Stimulated activated CD8-positive, alpha-beta memory T cell treated with anti-CD3 and anti-CD28 coated beads, Interleukin-4, amount 100 ng/mL, for 48 hours (primary cell): ENCODE measurements at places on chromosomes 7 and 10.

GRCh38 chr10:59126261-59126660 is 50.2 kb upstream of the PHYHIPL start:
- no peak for DNase-seq

- no peak for DNase-seq
Observed at GRCh38 chr10:28449382-28449781, 83.5 kb upstream of the WAC start.

- no peak for DNase-seq
Observed at GRCh38 chr10:14560791-14561765, 213.6 kb downstream of the FAM107B start.

GRCh38 chr7:90968871-90969270 is 295.4 kb upstream of the FZD1 start:
- no peak for DNase-seq

GRCh38 chr10:8049045-8049864 is 5.2 kb upstream of the GATA3 start:
- DNase-seq: peak; percentile 68

GRCh38 chr10:11517150-11517549 is 94.3 kb downstream of the USP6NL start:
- no peak for DNase-seq

DNA sequence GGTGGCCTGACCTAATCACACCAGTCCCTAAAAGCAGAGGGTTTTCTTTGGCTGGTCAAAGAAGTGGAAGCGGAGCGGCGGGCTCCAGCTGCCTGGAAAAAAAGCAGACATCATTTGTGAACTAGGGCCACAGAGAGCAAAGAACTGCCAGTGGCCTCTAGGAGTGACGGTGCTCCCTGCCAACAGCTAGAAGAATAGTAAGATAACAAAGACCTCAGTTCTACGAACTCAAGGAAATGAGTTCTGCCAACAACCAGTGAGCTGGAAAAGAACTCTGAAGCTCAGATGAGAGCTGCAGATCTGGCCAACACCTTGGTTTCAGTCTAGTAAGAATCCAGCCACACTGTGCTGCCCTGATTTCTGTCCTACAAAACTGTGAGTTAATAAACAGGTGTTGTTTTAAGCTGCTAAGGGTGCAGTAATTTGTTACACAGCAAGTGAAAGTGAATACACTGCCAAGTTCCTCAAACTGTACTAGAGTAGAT is 178.0 kb downstream of the SRPK2 start:
- no peak for DNase-seq

GRCh38 chr10:126930883-126931503 is 25.8 kb downstream of the DOCK1 start:
- no peak for DNase-seq

DNA sequence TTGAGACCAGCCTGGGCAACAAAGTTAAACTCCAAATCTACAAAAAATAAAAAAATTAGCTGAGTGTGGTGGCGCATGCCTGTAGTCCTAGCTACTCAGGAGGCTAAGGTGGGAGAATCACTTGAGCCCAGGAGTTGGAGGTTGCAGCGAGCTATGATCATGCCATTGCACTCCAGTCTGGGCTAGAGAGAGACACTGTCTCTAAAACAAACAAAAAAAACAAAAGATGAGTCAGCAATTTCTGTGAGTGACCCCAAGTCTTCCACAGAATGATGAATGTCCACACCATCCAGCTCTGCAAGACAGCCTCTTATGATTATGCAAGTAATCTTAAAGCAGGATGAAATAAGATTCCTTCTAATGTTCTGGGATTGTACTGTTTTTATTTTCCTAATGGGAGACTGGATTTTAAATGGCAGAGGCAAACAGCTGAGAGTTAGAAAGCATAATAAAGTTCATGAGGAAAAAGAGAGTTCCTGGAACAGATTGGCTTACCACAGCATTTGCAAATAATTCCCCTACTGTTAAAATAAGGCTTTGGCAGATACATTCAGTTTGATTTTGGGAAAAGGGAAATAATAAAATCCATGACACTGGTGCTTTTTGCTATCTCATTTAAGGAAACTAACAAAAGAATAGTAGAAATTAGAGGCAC is 18.9 kb upstream of the PRKAR2B start:
- DNase-seq: no peak

DNA sequence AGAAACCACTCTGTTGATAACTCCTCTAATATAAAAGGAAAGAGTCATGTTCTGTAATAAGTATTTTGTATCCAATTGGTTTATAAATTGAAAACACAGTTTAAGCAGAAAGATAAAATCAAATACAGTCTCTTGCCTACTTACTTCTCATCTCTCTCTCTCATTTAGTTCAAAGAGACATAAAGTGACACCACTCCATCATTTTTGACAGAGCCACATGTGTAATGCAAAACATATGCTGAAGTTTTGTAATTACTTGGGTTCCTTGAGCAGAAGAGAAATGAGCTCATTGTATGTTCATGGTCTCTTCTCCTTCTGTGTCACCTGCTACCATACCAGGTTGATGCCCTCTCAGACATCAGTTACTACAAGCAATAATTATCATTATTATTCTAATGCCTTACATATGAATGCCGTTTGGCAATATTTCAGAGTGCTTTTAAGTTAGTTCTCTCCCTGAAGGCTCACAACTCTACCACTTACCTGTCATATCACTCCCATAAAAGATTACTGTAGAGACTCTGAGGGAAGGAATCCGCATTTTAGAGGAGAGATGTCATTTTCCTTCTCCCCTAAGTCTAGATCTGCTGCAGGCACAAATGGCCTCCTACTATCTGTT is 59.9 kb upstream of the SKAP2 start:
- no peak for DNase-seq

- DNase-seq: no peak
Observed at GRCh38 chr7:133869556-133869955, 257.6 kb upstream of the LRGUK start.

DNA sequence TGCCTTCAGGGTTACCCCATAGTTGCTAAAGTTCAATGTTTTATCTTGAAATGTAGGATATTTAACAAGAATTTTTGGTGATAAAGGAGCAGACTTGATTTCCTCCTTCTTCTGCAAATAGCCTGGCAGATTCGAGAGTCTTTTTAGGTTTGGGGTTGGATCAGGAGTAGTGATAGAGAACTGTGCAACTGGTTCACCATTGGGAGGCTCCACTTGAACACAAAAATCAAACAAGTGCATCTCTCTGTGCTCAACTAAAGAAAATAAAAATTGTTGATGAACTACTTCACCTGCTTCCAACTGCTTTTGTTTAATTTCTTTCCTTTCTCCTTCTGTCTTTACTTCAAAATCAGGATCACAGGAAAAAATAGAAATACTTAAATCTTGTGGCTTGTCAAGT is 58.5 kb downstream of the MACC1 start:
- DNase-seq: no peak

DNA sequence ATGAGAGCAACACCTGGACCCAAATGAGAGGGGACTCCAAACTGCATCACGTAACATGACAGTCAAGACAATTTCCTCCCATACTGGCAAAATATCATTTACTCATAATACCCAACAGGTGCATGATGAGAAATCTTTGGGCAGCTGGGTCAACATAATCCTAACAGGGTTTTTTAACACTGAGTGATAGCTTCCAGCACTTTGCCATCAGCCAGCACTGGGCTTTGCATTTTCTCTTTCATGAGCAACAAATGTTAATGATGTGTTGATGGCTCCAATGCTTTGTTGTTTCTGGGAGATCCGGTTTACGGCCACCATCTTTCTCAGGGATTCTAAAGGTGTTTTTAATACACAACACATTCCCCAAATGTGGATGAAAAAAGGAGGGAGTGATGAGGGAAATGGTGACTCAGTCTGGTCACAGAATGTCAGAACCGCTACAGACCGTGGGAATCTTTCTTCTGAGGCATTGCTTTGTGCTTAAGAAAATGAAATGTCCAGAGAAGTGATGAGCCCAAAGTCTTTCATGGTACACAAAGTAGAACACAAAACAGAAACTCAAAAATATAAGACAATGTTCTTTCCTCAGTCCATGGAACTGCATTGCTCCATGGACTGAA is 705.7 kb upstream of the IGFBP3 start:
- no peak for DNase-seq

DNA sequence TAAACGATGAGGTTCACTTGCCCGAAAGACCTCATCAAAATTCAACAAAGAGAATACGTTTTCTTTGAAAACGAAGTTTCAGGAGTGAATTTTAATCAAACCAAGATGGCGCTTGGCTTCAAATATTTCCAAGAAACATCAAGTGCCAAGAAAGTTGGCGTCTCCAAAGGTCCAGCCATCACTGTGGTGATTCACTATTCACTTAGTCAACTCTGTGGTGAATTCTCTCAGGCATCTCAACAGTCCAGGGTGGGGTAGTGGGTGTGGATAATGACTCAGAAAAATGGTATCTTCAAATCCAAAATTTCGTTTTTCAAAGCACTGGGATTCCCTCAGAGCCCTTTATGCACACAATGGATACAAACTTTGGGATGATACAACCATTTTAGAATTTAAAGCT is 133.1 kb downstream of the SVIL start:
- DNase-seq: no peak

GRCh38 chr7:150939052-150939451 is 39.1 kb downstream of the KCNH2 start:
- no peak for DNase-seq

GRCh38 chr10:17009212-17009700 is 120.4 kb downstream of the CUBN start:
- DNase-seq: no peak

- no peak for DNase-seq
Observed at GRCh38 chr10:33955676-33956075, 621.2 kb upstream of the NRP1 start.

- no peak for DNase-seq
Observed at GRCh38 chr7:40805361-40805760, 670.6 kb downstream of the SUGCT start.

DNA sequence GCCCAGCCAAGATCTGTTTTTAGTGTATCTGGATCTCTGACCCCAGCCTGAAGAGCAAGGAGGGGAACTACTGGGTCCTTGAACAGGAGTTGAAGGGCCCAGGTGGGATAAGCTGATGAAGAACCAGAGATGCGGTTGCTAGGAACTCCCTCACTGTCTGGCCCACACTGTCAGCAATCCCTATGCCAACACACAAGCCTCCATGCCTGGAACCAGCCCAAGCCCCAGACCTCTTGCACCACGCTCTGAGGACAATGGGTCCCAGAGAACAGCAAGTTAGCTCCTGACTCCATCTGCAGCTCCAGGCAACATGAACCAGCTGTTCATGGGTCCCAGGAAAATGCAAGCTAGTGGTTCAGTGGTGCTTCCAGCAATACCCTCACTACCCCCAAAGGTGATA is 2.4 kb downstream of the NAT16 start:
- DNase-seq: no peak

DNA sequence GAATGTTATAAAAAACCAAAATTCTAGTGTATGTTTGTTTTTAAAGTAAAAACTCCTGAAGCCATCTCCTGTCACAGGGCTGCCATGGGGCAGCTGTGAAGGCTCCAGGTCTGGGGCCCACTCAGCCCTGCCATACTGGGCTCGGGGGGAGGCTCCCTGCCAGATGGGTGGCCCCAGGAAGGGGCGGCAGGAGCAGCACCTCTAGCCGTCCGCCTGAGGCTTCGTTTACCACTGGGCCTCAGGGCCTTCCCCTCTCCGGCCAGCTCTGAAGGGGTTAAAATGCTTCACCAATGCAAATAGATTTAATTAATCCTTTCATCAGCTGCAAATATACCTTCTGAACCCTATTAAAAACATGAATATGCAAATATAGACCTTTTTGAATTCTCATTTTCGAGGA is 139.0 kb downstream of the ELFN1 start:
- DNase-seq: no peak

DNA sequence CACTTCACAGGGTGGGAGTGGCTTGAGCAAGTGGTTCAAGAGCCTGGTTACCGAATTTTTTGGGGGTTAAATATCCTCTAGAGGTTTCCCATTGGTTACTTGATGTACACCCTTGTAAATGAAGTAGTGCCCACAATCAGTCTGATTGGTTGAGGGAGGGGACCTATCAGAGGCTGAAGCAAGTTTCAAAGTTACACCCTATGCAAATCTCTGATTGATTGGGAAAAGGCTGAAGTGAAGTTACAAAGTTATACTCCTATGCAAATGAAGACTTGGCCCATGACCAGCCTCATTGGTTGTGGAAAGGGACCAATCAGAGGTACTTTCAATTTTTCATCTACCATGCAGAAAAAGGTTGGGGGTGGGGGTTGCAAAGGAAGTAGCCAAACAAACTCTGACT is 34.7 kb downstream of the UBE2D4 start:
- DNase-seq: no peak

- no peak for DNase-seq
Observed at GRCh38 chr7:79531905-79532664, 78.6 kb upstream of the MAGI2 start.

DNA sequence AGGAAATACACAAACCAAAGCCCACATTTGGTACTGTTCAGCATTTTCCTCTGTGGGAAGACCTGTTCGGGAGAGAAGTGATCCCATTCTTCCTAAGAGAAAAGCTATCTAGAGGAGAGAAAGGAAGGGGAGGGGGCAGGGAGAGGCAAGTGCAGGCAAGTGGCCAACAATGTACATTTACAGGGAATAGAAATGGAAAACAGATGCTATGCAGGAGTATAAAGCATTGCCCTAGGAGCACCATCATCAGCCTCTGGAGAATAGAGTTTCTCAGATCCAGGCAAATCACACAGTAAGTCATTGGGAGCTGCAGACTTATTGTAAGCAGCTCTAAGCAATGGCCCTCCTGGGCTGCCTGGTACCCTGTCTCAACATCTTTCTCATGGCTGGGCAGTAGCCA is 424.4 kb upstream of the AUTS2 start:
- DNase-seq: no peak

DNA sequence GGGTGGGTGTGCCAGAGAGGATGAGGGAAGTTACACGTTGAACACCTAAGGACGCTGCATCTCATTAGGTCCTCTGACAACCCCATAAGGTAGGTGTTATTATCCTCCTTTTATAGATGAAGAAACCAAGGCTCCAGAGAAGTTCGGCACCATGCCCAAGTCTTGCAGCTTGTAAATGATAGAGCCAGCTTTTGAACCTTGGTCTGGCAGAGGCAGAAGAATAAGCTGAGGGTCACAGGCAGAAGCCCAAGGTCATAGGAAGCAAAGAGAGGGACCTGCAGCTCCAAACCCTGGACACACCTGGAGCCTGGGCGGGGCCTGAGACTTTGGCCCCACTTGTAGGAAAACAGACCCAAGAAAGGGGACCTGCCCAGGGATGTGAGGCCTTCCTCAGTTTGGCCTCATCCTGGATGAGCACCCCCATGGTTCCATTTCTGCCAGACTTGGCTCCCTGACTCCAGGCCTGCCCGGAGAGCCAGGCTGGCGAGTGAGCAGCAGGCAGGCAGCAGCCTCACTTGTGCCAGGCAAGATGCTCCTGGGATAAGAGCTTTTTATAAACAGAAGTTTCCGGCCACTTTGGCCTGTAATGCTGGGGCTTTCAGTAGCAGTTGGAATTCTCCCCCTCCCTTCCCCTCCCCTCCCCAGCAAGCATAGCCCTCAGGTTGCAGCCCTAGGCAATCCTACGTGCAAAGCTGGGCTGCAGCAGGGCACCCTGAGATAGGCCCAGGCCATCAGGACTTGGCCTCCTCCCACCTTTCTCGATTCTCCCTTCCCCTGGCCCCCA is 2.4 kb downstream of the KCNH2 start:
- DNase-seq: no peak
